ENCODE measurements at places on chromosomes 11 and 22. TPM values are rescaled to one million over a fixed set of nuclear protein-coding genes. Genes with fewer than 3 reads are reported as not detected.

The TH gene
- not detected for total RNA-seq

The LRRC56 gene
- 0.54 TPM for total RNA-seq

The DCDC1 gene
- total RNA-seq: 0.27 TPM

The CRYBA4 gene
- total RNA-seq: not detected

The CDC42EP1 gene
- 8.5 TPM for total RNA-seq

The SLC43A1 gene
- 49.7 TPM for total RNA-seq
